ENCODE measurements at places on chromosomes 4 and X. TPM values are rescaled to one million over a fixed set of nuclear protein-coding genes. Genes with fewer than 3 reads are reported as not detected.
A peak's percentile ranks its signal among the peaks of the same experiment; 100 is the strongest.

DNA sequence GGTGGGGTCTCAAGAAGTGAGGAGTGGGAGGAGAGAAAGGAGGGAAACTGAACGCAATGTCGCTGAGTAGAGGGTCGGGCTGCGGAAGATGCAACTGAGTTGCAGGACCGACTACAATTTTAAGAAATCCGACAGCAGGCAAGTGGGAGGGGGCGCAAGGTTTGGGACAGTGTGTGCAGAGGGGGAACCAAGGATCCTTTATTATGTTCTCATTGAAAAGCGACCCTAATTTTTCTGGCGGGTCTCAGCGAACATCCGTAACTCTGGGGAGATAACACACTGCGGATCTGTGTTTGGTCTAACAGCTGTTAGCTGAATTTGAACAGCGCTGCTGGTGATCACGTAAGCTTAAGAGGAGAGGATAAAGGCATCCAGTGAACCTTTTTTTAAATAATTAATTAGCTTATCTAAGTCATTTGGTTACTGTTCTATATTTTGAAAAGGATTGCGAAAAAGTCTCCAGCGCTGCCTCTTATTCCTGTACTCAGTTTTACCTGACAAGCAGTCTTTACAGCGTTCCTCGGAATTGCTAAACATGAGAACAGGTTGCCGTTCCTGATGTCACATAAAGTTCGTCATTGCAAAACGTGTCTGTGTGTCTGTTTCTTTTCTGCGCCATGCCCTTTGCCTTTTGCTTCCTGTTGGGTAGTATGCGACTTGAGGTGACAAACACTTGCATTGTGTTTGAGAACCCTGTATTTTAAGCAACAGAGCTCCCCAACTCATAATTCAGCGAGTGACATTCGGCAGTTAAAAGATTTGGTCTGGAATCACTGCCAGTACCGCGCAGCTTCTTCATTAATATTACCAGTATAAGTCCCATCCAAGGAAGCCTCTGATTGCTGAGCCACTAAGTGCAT lies 1.3 kb downstream of the HTR2C start:
- DNase-seq, result no peak

GRCh38 chr4:101157415-101158133 lies 189.8 kb downstream of the PPP3CA start:
- DNase-seq, result no peak

GRCh38 chr4:5721923-5722322 lies 10.9 kb downstream of the EVC start:
- DNase-seq, result no peak

GRCh38 chrX:77087529-77088169 lies 359.5 kb upstream of the FGF16 start:
- no peak for DNase-seq

DNA sequence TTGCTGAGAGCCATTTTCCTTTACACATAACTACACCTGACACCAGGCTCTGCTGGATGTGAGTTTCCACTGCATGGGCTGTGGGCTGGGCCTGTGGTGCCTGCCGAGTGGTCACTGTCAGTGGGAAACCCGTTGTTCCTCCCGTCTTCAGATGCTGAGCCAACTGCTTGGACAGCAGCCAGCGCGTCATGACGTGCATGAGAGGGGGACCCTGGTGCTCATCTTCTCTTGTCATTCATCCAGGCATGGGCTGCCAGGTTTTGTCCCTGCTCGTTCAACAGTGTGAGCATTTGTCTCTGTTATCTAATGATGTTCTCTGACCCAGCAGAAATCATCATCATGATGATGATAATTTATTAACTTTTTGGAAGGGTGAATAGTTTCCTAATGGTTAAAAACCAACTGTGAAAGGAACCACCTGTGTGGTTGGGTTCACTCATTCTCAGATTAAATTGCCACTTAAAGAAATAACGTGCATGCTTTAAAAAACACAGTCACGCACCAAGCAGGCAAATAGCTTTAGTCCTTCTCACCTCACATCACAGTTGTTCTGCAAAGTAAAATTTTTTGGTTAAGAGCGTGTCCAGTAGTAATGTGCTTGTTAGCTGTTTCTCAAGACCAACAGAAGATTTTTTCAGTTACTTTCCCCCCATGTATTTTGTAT lies 19.9 kb upstream of the CLDN34 start:
- DNase-seq, result no peak

DNA sequence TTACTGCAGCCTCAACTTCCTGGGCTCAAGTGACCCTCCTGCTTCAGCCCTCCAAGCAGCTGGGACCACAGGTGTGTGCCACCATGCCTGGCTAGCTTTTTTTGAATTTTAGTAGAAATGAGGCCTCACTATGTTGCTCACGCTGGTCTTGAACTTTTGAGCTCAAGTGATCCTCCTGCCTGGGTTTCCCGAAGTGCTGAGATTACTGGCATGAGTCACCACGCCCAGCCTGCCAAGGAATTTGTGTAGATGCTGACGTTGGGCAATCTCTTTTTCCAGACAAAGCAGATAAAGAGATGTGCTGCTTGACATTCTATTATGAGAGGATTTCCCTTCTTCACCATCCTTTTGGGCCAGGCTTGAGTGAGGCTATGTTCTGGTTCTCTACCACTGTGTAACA lies 254.5 kb upstream of the RPS6KA3 start:
- no peak for DNase-seq

GRCh38 chrX:148620023-148620422 lies 119.6 kb downstream of the AFF2 start:
- no peak for DNase-seq

GRCh38 chr4:105878668-105879067 lies 16.6 kb upstream of the NPNT start:
- DNase-seq, result no peak

DNA sequence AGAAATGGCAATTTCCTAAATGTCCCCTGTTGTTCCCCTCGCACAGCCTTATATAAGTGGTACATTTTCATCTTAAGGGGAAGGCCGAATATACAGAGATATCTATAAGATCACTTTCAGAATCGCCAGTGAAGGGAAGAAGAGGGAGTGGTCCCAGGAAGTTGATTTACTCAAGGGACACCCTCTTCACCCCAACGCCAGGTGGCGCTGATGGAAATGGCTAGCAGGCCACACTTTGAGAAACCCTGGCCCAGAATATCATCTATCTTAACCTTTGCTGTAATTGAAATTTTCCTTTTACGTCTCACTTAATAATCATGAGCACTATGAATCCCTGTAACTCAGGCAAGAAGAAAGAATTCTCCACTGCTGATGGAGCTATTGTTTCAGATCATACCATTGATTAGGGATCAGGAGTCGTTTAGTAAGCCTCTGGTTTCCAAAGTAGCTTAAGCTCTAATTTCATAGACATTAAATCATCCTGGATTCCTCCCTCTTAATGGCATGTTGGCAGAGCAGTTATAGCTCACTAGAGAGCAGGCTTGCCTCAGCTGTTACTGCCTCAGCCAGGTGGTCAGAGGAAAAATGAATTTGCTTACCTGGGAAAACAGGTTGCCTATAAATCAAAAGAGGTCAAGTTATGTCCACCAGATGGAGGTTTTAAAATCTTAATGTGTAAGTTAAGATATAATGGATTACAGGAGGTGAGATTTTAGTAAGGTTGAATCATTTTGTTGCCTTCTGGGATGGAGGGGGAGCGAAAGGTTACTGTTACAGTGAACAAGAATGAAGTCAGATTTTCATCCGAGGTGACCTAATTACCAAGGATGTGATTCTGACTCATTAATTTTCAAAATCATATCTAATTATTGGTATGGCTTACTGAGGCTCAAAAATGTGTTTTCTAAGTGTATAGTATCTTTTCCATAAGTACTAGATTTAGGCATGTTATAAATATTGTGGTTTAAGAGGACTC lies 941.2 kb upstream of the TENM3 start:
- DNase-seq, result no peak

- DNase-seq, result no peak
Observed at GRCh38 chr4:26809811-26810210, 50.8 kb upstream of the STIM2 start.

- no peak for DNase-seq
Observed at GRCh38 chr4:98577956-98578355, 80.5 kb downstream of the TSPAN5 start.

GRCh38 chr4:68864438-68865187 lies 48.8 kb downstream of the UGT2B10 start:
- DNase-seq, result no peak

GRCh38 chr4:155787113-155787710 lies 28.4 kb downstream of the GUCY1B1 start:
- DNase-seq, result peak; percentile 5

- no peak for DNase-seq
Observed at GRCh38 chr4:159150396-159150795, 47.5 kb downstream of the RAPGEF2 start.

- DNase-seq, result no peak
Observed at GRCh38 chr4:185830263-185830994, 18.4 kb upstream of the SORBS2 start.

DNA sequence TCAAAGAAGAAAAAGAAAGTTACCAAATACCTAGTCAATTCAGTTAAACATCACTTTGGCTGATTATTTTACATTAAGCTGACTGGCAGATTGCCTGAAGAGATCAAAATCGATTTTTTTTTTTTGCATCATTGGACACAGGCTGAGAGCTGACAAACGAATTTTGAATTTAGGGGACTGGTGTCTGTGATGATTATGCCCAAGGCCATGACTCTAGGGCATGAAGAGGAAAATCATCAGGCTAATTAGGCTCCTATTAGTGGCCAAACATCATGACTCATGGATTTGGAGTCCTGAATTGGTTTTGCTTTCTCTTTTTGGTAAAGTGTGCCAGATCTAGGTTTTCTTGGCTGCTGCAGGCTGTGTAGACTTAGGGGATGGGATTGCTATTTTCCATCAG lies 829.3 kb upstream of the LCORL start:
- no peak for DNase-seq

DNA sequence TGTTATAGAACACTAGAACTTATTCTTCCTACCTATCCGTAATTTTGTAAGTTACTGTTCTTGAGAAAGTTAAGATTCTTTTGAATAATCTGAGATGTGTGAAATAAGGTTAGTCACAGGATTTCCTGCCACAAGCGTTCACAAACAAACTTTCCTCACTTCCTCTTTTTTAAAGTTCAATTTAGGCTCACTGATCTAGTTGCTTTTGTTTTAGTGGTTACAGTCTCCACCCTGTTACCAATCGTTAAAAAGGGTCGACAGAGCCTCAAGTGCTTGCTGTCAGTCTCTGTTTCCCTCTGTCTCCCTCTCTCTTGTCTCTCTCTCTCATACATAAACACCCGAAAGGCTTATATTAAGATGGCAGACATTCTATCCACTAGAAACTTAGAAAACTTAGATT lies 35.9 kb upstream of the STK26 start:
- DNase-seq, result no peak

DNA sequence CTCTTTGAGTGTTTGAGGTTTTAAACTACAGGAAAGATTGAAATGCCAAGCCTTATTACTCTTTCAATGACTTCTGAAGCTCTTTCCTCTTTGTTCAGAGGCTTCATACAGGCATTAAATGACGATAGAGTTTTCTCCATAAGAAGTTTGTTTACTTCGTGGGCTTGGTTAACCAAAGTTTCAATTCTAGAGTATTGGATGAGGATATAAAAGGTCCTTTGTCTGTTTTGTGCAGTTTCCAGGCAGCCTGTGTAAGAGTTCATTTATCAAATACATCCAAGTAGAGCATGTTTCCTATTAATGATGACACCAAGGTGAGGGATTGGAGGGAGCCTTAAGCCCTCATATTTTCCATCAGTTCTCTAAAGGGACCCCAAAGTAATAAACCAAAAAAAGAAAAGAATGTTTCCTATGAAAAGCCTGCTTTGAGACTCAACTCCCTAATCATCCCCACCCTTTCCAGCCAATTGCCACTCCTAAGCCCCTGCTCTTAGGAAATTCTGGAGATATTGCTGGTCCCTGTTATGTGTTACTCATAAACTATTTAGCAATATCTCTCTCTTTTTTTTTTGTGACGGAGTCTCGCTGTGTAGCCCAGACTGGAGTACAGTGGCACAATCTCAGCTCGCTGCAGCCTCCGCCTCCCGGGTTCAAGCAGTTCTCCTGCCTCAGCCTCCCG lies 106.2 kb upstream of the IL13RA1 start:
- DNase-seq, result no peak

- DNase-seq, result no peak
Observed at GRCh38 chr4:147821555-147821954, 89.7 kb downstream of the ARHGAP10 start.

SMIM14 gene
- total RNA-seq, result 9.8 TPM

PRDM5 gene
- 21.9 TPM for total RNA-seq

PDE5A gene
- 13.9 TPM for total RNA-seq

DUSP21 gene
- total RNA-seq, result not detected

UGT2A3 gene
- total RNA-seq, result not detected

PASD1 gene
- total RNA-seq, result not detected

FAM53A gene
- total RNA-seq, result 3.6 TPM

CPLX1 gene
- total RNA-seq, result 2.5 TPM

EDNRA gene
- 6.9 TPM for total RNA-seq

SATL1 gene
- 0.18 TPM for total RNA-seq

AKAP14 gene
- not detected for total RNA-seq

PRR32 gene
- not detected for total RNA-seq

SYN1 gene
- 4.5 TPM for total RNA-seq
